ENCODE measurements at places on chromosomes 12 and 14. TPM values are rescaled to one million over a fixed set of nuclear protein-coding genes. Genes with fewer than 3 reads are reported as not detected.

DNA sequence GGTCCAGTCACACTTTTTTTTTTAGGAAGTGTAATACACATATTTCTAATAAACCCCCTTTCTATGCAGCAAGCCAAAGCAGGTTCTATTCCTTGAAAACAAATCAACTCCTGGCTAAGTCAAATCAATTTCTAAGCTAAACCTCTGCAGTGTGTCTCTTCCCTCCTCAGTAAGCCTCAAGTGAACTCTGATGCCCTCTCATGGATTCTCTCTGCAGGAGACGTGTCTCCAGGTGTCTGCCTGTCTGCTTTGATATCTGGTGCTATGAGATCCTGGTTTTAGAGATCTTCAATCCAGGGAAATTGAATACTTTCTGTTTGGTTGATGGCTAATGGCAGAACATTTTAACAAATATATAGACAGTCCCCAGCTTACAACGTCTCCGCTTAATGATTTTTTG lies 791.7 kb downstream of the AACS start:
- no peak for DNase-seq

Gene ACSM4
- total RNA-seq, result not detected

Gene PRPH
- total RNA-seq, result 0.39 TPM

- DNase-seq, result no peak
These were observed 28.9 kb upstream of the TMX1 start for GRCh38 chr14:51211149-51211548.

GRCh38 chr12:127162902-127163301 lies 1104.1 kb upstream of the TMEM132C start:
- no peak for DNase-seq

Gene RAB3IP
- total RNA-seq, result 22.9 TPM

GRCh38 chr12:88401155-88401554 lies 179.1 kb downstream of the KITLG start:
- no peak for DNase-seq

GRCh38 chr14:99621948-99622347 lies 17.9 kb upstream of the CCDC85C start:
- DNase-seq, result no peak

- no peak for DNase-seq
These were observed 10.1 kb upstream of the CABP1 start for GRCh38 chr12:120630104-120630892.

Gene WSCD2
- total RNA-seq, result 0.64 TPM

Gene TAS2R20
- 0.95 TPM for total RNA-seq

- no peak for DNase-seq
These were observed 41.3 kb downstream of the EVL start for GRCh38 chr14:100106250-100107112.

GRCh38 chr12:96513166-96513565 lies 23.8 kb downstream of the CFAP54 start:
- DNase-seq, result no peak

Gene FBXO21
- total RNA-seq, result 37.8 TPM

GRCh38 chr12:56878010-56878339 lies 56.2 kb downstream of the SDR9C7 start:
- no peak for DNase-seq

Gene ESPL1
- 54.6 TPM for total RNA-seq

GRCh38 chr12:122030424-122031035 lies 8.8 kb downstream of the BCL7A start:
- no peak for DNase-seq

- no peak for DNase-seq
These were observed 291.7 kb downstream of the RMST start for GRCh38 chr12:97754306-97754705.

- no peak for DNase-seq
These were observed 124.5 kb downstream of the CALM1 start for GRCh38 chr14:90521084-90521929.

DNA sequence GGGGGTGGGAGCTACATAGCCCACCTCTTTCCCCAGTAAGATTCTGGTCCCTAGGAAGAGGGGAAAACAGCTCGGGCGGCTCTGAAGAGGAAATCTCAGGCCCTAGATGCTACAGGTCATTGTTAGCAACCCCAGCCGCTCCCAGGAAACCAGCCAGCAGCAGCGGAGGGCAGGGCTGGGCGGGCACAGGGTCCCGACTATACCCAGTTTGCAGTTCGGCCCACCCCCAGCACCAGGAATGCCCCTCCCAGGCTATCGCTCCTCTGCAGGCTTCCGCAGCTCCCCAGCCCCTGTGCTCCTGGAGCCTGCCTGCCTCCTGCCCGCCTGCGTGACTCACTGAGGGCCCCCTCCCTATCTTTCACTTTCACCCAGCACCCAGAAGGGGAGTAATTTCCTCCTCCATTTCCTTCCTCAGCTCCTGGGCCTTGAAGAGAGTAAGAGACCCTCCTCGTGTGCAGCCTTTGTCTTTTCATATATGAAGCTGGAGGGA lies 27.2 kb upstream of the PNMA1 start:
- no peak for DNase-seq

- no peak for DNase-seq
These were observed 18.2 kb downstream of the RDH12 start for GRCh38 chr14:67719866-67720265.
